ENCODE measurements at places on chromosomes 13 and 19.

GRCh38 chr19:51653162-51653561, 6.5 kb upstream of the SIGLEC14 start:
- DNase-seq: no peak

DNA sequence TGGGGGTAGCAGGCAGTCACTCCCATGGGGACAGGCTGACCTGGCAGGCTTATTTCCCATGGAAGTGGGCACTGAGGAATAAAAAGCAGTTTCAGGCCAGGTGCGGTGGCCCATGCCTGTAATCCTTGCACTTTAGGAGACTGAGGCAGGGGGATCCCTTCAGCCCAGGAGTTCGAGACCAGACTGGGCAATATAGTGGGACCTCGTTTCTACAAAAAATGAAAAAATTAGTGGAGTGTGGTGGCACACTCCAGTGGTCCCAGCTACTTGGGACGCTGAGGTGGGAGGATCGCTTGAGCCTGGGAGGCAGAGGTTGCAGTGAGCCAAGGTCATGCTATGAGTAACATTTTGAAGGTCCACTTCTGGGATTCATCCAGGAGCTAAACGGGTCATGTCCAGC, 6.0 kb downstream of the GJB2 start:
- DNase-seq: no peak

GRCh38 chr13:77443511-77443910, 92.0 kb upstream of the SCEL start:
- DNase-seq: no peak

DNA sequence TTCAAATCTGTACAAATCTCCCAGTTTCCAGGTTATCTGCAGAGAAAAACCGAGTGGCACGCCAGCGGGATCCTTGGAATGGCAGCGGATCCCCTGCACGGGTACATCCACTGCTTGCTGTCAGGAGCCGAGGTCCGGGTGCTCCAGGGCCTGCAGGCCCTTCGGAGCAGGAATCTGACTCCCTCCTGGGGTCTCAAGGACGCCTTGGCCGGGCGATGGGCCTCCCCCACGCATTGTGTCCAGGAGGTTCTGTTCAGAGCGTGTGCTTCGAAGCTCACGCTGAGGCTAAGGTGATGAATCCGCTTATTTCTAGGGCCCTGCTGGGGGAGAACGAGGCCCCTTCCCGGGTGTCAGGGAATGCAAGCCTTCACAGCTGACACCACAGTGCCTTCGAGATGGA, 148.9 kb downstream of the SOX1 start:
- DNase-seq: no peak

- DNase-seq: no peak
Observed at GRCh38 chr19:6868351-6868750, 19.0 kb upstream of the ADGRE1 start.

GRCh38 chr13:48782429-48782840, 128.7 kb downstream of the CYSLTR2 start:
- DNase-seq: no peak

Data from astrocyte (in vitro differentiated cells and primary cell).